ENCODE measurements at places on chromosomes 2 and 18.

DNA sequence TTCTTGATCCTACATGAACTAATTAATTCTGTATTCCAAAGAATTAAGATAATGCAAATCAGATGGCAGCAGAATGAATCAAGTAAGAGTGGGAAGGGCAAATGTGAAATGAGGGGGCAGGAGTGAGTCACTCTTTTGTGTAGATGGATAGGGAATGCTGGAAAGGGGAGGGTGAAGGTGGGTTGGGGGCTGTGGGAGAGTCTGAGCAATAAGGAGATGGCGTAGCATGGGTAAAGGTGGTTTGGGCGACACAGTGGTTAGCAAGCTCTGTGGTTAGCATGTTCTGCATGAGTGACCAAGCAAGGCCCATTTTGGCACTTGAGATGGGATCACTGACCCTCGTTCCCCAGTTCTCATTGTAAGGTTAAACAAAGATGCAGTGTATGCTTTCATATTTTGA is 20.4 kb downstream of the GPD2 start:
- no peak for DNase-seq

DNA sequence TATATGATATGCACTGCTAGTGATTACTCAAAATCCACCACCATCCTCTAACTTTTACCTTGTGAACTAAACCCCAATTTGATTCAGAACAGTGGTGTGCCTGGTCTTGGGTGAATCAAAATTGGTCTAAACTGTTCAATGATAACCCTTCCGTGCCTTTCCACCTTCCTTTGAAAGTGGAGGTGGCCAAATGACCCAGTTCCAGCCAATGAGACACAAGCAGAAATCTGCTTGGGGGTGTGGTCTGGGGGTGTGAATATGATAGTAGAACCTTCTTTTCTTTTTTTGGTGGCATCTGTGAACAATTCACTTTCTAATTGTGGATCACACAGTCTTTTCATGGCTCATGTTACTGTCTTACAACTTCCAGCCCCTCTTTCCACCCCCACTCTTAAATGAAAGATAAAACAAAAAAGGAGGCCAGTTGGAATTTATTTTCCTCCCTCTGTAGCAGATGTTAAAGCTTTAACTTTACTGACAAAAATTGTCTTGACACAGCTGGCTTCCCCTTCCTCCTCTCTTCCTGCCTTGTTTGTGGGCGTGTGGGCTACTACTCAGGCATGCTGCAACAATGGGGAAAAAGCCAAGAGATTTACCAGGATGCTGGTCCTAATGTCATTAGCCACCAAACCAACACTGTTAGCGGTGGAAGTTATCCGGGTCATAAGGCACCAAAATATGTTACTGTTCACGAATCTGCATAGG is 58.8 kb upstream of the ANKRD44 start:
- no peak for DNase-seq

DNA sequence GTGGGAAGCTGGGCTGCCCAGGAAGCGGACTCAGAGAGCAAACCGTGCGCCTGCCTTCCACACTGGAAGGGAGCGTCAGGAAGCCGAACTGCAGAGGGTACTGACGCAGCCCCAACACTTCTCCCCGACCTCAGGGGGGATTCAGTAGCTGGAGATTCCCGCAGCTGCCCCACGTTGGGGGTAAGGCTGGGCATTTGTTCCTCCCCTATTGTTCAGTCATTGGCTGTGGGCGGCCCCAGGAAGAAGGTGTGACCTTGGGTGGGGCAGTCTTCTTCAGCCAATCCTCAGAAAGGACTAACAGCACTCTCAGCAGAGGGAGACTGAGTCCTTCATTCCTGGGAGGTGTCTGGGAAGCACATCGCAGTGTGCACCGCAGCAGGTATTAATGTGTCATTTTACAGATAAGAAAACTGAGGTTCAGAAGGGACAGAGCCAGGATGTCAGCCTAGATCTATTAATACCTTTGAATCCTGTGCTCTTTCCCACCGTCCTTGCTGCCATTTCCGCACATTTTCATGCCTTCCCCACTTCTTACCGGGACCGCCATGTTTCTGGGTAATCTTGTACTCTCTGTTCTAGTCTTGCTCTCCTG is 12.1 kb upstream of the C18orf32 start:
- no peak for DNase-seq

DNA sequence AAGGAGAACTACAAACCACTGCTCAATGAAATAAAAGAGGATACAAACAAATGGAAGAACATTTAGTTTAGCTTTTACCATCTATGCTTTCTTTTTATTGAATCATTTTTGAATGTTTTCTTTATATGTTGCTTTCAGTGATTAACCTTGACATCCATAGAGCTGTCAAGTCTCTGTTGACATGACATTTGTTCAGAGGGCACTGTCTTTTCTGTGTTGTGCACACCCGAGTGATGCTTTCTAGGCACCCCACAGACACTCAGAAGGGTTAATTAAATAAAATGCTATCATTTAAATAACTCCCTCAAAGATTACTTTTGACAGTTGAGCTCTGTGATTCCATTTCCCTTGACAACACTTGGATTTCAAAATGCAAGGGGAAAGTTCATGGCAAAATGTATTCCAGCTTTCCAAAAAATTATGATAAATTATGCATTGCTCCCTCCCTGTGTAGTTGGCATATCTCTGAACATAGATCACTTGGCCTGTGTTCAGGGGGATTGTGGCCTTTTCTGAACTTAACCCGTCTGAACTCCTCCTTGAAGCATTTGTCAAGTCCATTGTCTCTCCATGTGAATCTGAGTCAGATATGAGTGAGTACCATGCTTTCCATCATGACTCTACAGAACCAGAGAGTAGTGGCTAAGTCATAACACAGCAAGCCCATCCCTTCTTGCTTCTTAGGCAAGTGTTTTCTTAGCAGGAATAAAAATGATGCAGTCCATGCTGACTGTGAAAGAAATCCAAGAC is 372.6 kb downstream of the RPRM start:
- DNase-seq, result no peak

DNA sequence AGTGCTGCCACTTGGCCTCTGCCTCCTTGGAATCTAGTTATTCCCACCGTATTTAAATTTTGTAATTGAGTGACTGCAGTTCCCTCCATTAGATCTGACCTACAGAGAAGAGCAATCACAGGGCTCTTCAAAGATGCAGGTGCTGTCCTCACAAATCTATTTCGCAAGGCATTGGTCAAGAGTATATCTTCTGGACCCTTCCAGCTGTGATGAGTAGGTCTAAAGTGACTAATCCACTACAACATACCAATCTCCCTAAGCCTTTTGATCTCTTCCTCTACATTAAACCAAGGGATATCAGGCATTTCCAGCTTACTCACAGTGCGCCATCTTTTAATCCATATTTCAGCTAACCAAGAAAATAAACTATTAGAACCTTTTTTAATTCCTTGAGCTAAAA is 65.1 kb upstream of the COL3A1 start:
- no peak for DNase-seq

GRCh38 chr2:202636213-202636513 is 1.4 kb downstream of the FAM117B start:
- no peak for DNase-seq

GRCh38 chr18:72863754-72864153 is 4.0 kb downstream of the NETO1 start:
- no peak for DNase-seq

- DNase-seq, result no peak
Measured at GRCh38 chr2:187964746-187965145, 326.9 kb upstream of the GULP1 start.

DNA sequence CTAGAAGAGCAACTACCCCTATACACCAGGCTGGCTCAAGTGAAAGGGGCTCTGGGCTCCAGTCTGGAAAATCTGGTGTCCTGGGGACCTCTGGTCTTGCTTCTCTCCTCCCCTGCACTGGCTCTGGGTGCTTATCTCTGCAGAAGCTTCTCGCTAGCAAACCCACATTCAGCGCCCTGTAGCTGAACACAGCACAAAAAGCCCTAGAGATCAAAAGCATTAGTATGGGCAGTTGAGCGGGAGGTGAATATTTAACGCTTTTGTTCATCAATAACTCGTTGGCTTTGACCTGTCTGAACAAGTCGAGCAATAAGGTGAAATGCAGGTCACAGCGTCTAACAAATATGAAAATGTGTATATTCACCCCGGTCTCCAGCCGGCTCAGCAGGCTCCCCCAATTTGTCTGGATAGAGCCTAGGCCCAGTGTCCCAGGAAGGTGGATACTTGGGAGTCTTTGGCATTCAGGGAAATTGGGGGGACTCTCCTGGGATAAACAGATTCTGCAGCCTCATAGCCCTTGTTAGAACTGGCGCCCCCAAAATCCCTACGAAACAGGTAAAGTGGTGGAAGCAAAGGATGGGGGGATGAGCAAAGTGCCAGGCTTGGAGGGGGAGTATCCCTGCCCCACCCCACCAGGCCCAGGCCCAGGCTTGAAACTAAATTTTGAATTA is 2.5 kb upstream of the HOXD4 start:
- DNase-seq, result no peak

DNA sequence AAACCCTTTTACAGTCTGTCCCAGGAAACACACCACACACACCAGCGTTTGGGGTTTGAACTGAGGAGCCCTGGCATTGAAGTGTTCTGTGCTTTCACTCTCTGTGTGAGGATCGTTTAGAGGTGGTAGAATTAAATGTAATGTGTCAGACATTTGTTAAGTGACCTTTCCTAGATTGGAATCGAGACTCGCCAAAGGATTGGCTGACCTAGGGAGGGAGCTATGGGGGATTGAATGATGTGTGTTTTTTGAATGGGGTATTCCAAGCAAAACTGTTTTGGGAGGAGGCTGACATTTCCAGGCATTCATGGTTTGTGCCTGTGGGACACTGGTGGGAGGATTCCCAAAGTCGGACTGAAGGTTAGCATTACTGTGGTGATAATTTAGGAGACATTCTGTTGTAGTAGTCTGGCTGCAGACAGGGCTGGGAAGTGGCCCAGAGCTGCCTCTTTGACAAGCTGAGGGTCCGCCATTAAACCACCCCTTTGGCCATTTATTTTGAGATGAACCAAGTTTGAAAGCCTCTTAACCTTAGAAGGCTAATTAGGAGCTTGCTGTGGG is 1.7 kb downstream of the MYO1B start:
- DNase-seq, result no peak

DNA sequence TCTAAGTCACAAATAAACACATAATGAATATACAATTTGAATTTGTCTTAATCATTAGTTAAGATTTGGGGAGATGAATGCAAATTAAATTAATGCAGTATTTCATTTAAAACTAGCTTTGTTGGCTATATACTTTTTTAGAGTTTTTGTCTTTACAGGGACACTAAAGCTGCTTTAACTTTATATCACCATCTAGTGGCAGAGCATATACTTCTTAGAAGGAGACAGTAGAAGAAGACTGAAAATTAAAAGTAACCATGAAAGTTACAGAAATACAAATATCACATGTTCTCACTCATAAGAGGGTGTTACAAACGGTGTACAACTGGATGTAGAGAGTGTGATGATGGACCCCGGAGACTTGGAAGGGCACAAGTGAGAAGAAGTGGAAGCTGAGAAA is 268.3 kb upstream of the NETO1 start:
- DNase-seq, result no peak

GRCh38 chr2:86430368-86430767 is 10.8 kb upstream of the KDM3A start:
- DNase-seq, result no peak

GRCh38 chr2:201768918-201769317 is 11.8 kb downstream of the ALS2 start:
- DNase-seq, result no peak

- DNase-seq, result no peak
Measured at GRCh38 chr18:23661735-23662308, 889 bp downstream of the ANKRD29 start.

- DNase-seq, result no peak
Measured at GRCh38 chr2:7567646-7568045, 650.4 kb downstream of the RNF144A start.

DNA sequence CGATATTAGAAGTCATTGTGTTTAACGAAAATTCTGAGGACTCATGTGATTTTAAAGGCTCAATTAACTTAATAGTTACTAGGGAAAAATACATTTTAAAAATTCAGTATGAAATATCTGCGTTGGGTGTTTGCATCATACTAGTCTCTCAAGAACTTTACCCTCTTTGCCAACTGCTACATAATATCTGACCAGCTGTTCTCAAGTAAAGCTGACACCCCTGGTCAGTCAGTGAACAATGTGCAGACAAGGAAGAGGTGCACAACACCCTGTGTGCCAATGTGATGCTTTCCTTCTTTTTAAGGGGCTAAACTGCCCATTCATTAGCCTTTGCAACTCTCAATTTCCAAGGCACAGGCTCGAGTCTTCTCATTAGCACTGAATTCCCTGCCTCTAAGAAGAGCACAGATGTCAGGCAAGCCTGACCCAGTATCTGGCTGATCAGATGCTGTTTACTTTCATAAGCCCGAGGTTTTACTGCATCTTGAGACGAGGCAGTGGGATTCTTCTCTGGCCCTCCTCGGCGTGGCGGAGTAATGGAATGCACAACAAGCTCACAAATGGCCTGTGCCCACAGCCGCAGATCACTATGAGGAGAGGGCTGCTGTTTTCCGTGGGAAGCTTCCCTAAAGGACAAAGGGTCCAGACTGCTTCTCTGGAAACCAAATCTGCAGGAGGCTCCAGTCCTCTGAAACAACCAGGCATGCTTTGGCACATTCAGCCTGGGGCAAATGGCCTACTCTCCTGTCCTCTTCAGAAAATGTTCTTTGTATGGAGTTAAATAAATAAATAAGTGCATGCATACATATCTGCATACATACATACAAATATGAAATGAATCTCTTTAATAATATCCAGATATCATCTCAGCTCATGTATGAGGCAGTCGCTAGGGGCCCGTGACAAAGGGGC is 240.3 kb downstream of the ZNF521 start:
- no peak for DNase-seq

- DNase-seq, result no peak
Measured at GRCh38 chr18:60568220-60568619, 195.6 kb upstream of the MC4R start.

- no peak for DNase-seq
Measured at GRCh38 chr2:106058469-106059137, 135.5 kb downstream of the UXS1 start.

- DNase-seq, result no peak
Measured at GRCh38 chr2:54555318-54555837, 99.3 kb downstream of the SPTBN1 start.

GRCh38 chr2:46970334-46971288 is 55.0 kb upstream of the MCFD2 start:
- DNase-seq, result peak; percentile 83

DNA sequence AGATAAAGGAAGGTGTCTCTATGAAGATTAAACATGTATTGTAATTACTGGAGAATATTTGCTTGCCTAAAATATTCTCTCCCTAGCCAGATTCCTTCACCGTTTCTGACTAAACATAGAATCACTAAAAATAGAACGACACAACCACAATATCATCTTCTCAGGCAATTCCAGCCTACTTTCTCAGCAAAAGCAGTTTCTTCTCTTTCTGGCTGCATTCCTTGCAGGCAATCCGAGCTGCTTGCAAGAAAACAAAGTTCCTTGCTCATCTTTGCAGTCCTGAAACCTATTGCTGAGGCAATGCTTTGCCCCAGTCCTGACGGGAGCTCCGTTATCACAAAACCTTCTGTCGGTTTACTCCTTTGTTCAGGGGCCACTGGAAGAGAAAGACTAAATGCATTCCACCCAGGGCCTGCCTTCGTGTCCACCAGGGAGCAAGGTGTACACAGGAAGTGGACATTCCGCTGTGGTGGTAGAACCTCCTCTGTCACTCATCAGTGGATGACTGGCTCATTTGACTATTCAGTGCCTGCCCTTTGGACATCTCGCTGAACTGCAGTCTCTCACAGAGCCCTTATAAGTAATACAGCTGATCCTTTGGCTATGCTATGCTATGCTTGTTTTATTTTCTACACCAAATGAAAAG is 239.2 kb upstream of the DOK6 start:
- no peak for DNase-seq

GRCh38 chr18:45340884-45341283 is 274.4 kb upstream of the SLC14A2 start:
- no peak for DNase-seq

- no peak for DNase-seq
Measured at GRCh38 chr2:106342831-106343251, 125.4 kb downstream of the RGPD3 start.
